ENCODE measurements at places on chromosomes 4 and X.

DNA sequence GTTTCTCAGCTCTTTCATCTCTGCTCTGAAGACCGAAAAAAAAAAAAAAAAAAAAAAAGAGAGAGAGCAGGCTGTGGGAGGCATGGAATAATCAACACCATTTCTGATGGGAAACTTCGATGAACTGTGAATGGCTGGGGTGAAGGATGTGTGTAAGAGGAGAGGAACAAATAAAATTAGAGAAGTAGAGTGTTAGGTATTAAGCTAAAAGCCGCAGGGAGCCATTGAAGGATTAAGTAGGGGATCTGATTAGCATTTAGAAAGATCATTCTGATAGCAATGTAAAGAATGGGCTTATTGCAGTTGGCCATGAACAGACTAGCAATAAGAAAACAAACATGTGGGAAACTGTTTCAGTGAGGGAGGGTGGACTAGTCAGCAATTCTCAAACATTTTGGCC, 33.6 kb upstream of the JADE1 start:
- DNase-seq: no peak

DNA sequence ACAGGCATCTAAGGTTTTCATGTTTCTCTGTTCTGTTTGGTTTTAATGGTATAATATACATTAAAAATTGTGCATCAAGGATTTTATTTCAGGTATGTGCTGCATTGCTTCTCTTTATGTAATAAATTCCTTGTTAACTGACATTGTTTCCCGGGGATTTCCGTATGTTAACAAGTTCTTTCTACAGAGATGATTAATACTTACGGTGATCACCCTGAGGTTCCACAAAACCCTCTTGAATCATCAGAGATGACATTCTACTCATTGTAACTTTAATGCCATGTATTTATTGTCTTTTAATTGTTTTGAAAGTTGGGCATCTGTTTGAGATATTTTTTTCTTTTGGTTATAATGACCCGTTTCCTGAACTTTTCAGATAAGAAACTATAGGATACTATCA, 37.5 kb downstream of the ARHGAP10 start:
- no peak for DNase-seq

DNA sequence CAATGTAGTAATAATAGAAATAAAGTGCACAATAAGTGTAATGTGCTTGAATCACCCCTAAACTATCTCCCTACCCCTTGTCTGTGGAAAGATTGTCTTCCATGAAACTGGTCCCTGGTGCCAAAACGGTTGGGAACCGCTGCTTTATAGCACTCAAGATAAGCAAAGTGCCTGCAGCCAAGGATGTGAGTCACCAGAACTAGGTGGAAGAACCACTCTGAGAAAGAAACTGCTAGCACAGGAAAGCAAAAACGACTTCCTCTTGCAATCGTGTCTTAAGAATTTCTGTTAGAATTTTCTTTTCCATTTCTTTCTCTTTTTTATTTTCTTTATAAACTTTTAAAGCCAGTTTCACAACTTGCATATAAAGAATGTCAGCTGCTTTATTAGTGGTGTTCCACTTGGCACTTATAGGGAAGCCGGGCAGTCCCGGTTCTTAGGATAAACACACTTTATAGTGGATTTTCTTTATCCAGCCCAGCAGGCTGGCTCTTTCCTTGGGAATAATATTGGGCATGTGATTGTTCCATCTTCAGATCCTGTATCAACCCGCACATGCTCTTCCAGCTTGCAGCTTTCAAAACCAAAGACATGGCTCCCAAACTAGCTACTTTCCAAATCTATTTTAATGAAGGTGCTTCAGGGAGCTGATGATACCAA, 32.3 kb upstream of the CXCL8 start:
- no peak for DNase-seq

GRCh38 chr4:43716721-43717395, 731.8 kb downstream of the KCTD8 start:
- DNase-seq: no peak
